ENCODE measurements at places on chromosomes 1 and 21.

GRCh38 chr1:220575718-220576497 is 48.0 kb downstream of the MARK1 start:
- no peak for DNase-seq

DNA sequence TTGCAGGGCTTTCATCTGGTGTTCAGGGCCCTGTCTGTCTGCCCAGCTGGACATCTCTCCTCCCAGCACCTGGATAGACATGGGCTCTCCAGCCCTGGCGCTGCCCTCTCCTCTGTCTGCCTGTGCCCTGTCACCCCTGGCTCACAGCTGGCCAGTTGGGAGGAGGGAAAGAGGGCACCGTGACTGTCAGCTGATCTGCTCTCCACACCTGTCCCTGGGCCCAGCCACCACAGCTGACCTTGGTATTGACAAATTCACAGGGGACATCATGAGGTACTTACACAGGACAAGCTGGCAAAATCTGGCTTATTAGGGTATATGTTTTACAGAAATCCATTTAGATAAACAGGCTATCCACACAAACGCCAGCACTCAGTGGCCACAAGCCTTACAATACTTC is 8.3 kb downstream of the TNR start:
- no peak for DNase-seq

- no peak for DNase-seq
These were observed 308.2 kb downstream of the DISC1 start for GRCh38 chr1:231934797-231935196.

- no peak for DNase-seq
These were observed 1242.0 kb downstream of the AMY1C start for GRCh38 chr1:104991702-104992101.

DNA sequence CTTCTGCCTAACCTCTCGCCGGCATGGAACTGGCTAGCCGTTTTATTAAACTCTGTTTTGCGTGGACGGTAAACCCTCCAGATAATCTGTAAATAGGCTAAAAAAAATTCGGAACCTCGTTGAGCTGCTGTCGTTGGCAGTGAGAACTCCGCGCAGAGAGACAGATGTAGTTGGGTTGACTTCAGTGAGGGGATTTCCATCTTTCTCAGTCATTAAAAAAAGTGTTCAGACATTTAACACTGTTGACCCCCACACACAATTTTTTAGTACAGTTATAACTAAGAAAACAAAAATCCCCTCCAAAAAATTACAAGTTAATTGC is 464 bp downstream of the PARK7 start:
- DNase-seq: no peak

GRCh38 chr1:108071601-108072000 is 106.6 kb upstream of the VAV3 start:
- DNase-seq: no peak

DNA sequence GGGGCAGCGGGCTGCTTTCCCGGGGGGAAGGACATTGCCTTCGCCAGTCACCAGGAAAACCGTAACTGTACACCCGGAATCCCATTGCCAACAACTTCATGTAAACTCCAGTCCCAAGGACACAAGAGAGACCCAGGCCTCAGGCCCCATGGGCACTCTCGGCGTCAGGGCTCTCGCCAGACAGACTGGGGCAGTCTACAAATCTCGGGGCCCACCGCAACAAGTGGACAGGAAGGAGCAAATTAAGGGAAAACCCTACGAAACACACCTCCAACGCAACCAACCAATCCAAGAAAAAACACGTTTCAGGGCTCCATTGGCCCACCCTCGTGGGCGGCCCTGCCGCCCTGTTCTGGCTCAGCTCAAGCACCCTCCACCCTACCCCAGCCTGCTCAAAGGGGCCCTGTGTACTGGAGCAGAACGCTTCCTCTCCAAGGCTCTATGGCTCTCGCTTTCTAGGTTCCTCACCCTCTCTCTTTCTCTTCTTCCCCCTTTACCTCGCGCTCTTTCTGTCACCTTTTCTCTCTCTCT is 4.6 kb upstream of the ZNF678 start:
- no peak for DNase-seq

DNA sequence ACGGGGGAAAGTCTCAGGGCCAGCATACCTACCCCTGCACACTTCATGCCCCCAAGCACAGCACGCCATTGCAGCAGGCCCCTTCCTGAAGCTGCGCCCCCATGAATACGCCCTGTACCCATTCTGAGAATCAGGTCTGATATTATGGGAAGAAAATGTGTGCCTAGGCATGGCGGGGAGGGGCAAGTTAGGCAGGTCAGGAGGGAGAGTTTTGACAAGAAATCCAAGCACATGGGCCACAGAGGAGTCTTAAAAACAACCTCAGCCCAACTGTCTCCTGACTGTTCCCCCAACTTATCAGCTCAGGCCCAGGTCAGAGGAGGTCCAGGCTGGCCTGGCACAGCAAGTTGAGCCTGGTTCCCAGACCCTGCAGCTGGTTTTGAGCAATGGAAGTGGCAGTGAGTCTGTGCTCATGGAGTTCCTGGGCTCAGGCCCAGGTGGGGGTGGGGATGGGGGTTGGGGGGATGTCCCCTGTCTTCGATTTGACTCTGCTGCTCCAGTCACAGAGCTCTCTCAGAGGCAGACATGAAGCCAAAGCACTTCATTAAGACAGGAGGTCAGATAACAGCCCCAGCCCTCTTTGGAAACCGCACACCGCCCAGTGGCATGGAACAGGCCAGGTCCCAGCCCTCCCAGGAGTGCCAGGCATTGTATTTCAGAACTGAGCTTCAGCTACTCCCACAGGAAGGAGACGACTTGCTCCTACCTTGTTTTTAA is 20.6 kb upstream of the BCAR3 start:
- no peak for DNase-seq

DNA sequence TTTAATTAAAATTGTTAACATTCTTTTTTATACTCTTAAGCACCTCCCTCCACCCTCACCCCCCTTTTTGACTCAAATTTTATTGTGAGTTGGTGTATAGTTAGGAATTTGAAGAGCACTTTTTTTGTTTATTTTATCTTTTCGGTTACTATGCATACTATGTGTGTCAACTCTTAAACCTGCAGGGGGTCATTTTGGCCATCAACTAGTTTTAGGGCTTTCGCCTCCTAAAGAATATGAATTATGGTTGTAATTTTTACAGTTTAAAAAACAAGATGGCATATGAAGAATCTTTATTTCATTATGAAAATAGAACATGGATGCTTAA is 9.7 kb downstream of the BACH1 start:
- no peak for DNase-seq

GRCh38 chr1:26602378-26602959 is 72.9 kb downstream of the RPS6KA1 start:
- DNase-seq: peak; percentile 75

- DNase-seq: peak; percentile 26
These were observed 1.1 kb downstream of the PIK3CD start for GRCh38 chr1:9652379-9653209.

GRCh38 chr1:190403402-190403801 is 74.3 kb downstream of the BRINP3 start:
- DNase-seq: no peak

- no peak for DNase-seq
These were observed 14.1 kb upstream of the CTH start for GRCh38 chr1:70397013-70397412.

All from AG08395 (cell line).